ENCODE measurements at places on chromosomes 11 and 22.

GRCh38 chr22:30304495-30305244 is 15.4 kb upstream of the CASTOR1 start:
- DNase-seq, result no peak

GRCh38 chr11:61133956-61134662 is 27.1 kb downstream of the VPS37C start:
- no peak for DNase-seq

DNA sequence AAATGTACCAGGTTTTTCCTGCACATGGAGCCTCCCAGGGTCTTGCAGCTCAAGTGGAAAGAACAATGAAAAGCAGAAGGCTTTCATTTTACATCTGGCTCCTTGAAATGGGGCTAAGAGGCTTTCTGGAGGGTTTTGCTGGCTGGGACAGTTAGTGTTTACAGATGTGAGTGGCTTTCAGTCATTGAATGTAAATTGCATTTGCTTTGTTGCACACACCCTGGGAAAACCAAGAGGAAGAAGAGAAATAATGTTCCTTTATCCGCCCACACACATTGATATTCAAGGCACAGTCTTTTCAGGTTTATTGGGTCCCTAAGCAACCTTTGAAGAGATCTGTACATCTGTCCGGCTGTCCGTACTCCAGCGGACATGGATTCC is 144.5 kb downstream of the SPON1 start:
- no peak for DNase-seq

DNA sequence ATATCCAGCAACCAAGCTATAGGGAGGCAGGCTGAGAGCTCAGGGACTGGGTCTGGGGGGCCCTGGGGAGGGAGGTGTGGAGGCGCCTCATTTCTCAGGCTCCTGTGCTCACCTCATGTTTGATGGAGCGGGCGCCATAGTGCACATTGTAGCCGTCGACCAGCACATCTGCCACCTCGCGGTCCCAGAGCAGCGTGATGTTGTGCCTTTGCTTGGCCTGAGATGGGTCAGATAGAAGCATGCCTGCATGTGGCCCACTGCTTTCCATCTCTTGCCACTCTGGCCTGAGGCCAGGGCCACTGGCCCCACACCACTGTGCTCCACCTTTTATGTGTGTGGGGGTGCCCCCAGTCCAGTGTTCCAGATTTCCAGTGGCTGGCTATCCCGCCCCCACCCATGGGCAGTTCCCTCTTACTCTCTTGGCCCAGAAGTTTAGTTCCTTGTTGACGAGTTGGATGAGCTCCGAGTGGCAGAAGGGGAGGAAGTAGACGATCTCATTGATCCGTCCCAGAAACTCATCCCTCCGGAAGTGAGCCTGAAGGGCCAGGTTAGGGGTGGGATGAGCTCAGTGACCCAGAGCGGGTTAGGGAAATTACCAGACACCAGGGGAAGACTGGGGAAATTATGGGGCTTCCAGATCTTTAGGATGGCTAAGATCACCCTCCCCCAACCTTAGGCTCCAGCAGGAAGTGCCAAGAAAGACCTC is 50.1 kb upstream of the PHOX2A start:
- DNase-seq, result no peak

DNA sequence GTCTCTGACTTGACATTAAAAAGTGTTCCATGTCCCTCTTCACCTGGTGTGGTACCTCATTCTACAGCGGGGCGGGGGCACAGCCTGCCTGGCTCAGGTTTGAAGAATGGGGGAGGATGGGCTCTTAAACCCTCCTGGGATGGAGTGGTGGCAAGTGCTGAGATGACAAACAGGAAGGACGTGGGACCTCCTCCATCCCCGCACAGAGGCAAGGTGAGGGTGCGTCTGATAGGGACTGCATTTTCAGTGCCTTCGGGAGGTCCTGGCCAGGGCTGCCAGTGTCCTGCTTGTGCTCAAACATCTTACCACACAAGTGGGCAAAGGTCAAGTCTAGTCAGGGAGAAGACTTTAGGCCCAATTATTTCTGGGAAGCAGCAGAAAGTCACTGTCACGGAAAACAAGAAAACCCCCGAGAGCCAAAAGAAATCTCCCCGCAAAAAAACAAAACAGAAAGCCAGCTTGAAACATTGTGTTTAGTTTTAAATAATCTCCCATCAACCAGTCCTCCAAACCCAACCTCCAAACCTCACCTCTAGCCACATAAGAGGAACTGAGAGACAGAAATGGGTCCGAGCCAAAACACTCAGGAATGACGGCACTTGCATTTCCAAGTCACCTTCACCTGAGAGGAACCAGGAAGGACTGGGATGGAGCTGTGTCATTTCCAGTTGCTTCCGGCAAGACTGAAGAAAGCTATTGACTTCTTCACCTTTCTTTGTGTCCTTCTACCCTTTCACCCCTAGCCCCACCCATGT is 966.5 kb downstream of the NTM start:
- DNase-seq, result no peak

DNA sequence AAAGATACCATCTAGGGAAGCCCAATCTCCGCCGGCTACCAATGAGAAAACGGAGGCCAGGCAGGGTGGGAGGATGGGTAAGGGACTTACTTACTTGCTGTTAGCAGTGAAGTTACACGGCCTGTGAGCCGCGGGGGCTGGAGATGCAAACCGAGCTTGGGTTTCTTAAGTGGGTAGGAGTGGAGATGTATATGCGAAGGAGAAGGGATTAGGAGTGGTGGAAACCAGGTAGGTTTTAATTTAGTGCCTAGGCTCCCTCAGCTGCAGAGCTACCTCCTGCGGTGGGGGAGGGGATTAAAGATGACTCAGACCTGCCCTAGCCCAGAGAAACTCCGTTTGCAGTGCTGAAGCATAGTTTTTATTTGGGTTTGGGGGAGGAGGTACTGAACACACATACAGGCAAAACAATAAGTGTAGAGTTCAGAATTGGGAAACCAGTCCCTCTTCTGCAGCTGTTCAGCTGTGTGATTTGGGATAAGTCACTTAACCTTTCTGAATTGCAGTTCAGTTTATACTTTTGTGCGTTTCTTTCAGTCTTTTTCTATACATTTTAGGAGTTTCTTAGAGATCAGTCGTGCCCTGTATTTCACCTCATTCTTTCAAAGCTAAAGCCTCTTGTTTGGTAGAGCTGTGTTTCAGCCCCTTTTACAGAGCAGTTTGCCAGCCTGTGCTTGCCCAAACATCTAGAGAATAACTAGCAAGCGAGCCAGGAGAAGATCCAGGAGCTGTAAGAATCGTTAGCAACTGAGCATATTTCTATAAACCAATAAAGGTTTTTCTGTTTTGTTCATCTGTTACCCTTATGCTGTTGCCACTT is 596 bp upstream of the TNRC6B start:
- no peak for DNase-seq

DNA sequence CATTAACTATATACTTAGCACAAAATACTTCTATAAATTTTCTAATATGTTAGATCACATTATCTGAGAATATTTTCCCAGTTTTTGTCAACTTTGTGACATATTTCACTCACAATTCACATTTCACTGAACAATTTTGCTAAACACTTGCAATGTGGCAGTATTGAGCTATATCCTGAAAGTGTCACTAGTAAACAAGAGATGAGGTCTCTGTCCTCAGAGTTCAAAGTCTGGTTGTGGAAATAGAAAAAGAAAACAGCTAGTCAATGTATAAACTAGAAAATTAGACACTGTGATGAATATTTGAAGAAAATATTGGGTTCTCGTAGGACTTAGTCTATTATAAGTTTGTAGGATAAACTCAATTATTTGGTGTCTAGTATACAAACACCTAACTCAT is 87.4 kb upstream of the CHORDC1 start:
- no peak for DNase-seq

- no peak for DNase-seq
These were observed 15.7 kb upstream of the GNB1L start for GRCh38 chr22:19870153-19871022.

- no peak for DNase-seq
These were observed 128.6 kb downstream of the GUCY1A2 start for GRCh38 chr11:106889718-106890117.

- DNase-seq, result no peak
These were observed 1.8 kb upstream of the WBP2NL start for GRCh38 chr22:41996826-41997225.

- DNase-seq, result no peak
These were observed 38.3 kb downstream of the BIRC2 start for GRCh38 chr11:102385085-102386007.

- no peak for DNase-seq
These were observed 15.0 kb downstream of the TEAD1 start for GRCh38 chr11:12689029-12689755.
